ENCODE measurements at places on chromosomes 7 and 10.

GRCh38 chr7:98464558-98464940 is 63.7 kb upstream of the BAIAP2L1 start:
- no peak for DNase-seq

- DNase-seq, result no peak
Measured at GRCh38 chr7:69564454-69565417, 33.5 kb upstream of the AUTS2 start.

- no peak for DNase-seq
Measured at GRCh38 chr10:23884670-23885069, 324.3 kb upstream of the KIAA1217 start.

- DNase-seq, result no peak
Measured at GRCh38 chr7:15685358-15686294, 857 bp downstream of the MEOX2 start.

GRCh38 chr10:5002013-5002727 is 1.5 kb downstream of the AKR1C2 start:
- DNase-seq, result no peak

DNA sequence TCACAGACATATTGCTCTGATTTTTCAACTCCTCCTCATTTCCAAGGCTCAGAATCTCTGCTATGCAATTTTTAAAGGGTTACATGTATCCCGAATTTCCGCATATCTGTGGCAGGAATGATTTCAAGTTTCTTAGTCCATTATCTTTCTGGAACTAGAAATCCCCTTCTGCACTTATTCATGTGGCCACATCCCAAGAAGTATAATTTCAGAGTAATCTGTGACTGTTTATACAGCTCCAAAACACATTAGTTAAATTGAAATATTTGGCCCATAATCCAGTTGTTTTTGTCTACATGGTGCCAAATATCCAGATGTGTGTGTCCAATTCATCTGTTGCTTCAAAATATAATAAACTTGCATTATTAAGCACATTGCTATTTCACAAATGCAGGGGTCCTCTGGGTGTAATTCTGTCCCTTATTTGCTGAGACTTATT is 271.2 kb downstream of the ARHGAP12 start:
- no peak for DNase-seq

DNA sequence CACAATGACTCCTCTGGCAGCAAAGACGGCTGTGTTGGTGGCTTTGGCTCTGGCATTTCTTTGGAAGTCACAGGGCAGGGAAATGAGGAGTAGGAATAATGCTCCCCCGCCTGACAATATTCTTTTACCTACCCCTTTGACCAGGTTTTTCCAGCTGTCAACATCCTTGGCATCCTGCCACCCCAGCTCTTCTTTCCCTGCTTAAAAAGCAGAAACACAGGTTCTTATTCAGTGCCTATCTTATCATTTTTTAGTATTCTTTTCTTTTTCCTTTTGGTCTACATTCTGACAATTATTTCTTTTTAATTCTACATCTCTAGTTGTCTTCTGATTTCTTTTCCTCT is 97.7 kb downstream of the CREB5 start:
- DNase-seq, result no peak

GRCh38 chr7:111756687-111757178 is 194.4 kb upstream of the IMMP2L start:
- no peak for DNase-seq

GRCh38 chr10:21858455-21858854 is 145.1 kb downstream of the DNAJC1 start:
- no peak for DNase-seq

- DNase-seq, result no peak
Measured at GRCh38 chr10:3487228-3487627, 297.8 kb downstream of the KLF6 start.

GRCh38 chr10:79203833-79204232 is 135.1 kb downstream of the ZMIZ1 start:
- DNase-seq, result no peak

DNA sequence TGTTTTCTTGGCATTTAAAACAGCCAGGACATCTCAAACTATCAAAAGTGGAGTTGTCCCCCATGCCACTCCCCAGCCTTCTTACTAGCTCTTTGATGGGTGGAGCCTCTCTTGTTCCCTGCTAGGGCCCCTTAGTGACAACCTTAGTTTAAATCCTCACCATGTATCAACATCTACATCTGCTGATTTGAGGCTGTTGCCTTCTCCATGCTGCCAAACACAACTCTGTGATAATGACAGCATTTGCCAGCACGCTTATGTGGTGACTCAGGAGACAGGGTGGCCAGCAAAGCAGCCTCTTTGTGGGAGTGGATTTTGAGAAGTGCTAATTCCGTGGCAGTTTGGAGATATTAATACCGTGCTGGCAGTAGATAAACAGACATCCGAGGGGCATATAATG is 145.4 kb downstream of the LRRC4 start:
- DNase-seq, result no peak

GRCh38 chr10:16184096-16184597 is 252.7 kb upstream of the PTER start:
- no peak for DNase-seq

GRCh38 chr7:147081117-147081516 is 964.5 kb downstream of the CNTNAP2 start:
- DNase-seq, result no peak

GRCh38 chr7:112093409-112093808 is 112.8 kb downstream of the DOCK4 start:
- no peak for DNase-seq

DNA sequence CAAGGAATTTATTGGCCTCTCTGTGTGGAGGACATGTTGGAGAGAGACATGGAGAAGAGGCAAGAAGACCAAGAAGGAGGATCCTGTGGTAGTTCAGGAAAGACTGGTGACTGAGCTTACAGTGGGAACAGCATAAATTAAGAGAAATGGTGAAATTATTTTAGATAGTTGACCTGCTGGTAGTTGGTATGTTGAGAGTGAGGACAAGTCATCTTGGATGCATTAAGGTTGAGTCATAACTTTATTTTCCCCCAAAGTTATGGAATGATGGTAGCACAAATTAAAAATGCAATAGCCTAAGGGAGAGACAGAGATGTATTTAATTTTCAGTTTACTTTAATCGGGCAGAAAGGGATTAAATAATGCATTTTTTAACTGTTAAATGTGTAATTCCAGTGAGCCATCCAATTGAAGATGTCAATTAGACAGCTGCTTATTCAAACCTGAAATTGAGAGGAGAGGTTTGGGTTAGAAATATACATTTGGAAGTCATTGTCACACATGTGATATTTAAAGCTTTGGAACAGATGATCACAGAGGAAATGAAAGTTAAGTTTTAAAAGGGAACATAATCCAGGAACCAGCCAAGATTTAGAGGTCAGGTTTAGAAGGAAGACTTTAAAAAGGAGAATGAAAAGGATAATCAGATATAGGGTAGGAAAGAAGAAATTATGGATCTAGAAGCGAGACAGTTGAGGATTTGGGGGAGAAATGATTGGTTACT is 80.6 kb downstream of the DGKB start:
- no peak for DNase-seq

DNA sequence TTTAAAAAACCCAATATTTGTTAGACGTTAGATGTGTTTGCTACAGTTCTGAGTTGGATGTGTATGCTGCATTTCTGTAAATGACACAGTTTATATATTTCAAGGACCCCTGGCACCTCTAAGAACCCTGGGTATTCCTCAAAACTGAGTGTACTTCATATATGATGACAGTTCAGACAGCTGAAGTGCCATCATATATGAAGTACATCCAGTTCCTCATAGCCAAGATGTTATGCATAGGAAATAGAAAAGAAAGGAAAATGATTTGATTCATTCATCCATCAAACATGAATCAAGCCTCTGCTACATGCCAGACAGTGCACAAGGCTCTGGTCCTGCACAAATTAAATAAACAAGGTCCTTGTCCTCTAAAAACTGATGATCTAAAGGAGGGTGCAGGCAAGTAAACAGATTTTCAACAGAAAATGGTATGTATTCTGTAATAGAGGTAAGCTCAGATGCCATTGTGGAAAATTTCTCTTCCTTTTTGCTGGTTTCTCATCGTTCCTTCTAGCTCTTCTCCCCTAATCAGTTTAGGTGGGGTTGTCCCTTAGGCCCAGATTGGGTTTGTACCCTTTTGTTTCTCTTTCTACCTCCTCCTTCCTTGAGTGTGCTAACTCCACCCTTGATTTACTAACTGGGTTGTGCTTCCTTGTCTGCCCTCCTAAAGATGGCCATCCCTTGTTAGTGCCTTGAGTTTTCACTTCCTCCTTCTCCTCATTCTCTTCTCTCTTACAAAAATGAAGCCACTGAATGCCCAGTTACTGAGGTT is 25.3 kb upstream of the SMIM30 start:
- DNase-seq, result no peak

DNA sequence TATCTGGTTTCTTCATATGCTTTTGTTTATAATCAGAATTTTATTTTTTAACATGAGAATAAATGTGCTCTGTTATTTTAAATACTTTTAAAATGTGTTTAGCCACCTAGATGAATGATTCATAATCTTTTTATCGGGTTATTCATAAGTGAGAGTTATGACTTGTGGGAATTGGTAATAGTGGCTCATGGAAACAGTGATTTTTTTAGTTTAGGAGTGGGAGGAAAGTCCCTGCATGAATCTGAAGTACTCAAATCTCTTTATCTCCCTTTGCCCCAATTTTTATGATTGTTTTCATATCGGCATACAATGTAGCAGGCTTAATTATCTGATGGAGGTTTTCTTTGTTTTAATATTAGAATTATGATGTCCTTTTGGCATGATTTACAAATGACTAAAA is 42.9 kb downstream of the TAX1BP1 start:
- no peak for DNase-seq

GRCh38 chr7:157008206-157009169 is 2.0 kb downstream of the MNX1 start:
- DNase-seq, result no peak
